ENCODE measurements at places on chromosomes 6 and 20.
A peak's percentile ranks its signal among the peaks of the same experiment; 100 is the strongest.

DNA sequence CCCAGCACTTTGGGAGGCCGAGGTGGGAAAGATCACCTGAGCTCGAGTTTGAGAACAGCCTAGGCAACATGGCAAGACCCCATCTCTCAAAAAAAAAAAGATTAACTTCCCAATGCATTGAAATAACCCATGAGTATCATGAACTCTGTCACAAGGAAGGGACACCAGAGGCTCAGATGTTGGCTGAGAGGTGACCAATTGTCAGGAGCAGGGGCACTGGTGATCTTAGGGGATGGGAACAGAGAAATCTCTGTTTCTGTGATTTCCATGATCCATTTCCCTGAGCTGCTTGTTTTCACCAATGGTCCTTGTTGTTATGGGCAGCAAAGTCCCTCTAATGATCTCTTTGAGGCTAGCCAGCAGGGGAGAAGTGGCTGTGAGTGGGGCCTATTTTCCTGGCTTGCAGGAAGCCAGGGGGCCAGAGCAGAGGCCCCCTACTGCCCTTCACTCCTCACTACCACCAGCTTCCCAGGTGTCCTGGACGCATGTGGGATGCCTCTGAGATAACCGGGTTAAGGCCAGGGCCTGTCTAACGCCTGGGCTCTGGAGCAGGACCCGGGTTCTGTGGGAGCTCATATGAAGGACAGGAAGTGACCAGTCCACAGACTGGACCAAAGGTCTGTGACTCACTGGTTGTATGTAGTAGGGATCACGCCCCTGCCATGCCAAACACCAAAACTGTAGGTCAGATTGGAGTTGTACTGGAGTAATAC is 54.4 kb downstream of the PCNA start:
- no peak for DNase-seq

GRCh38 chr20:41177636-41178035 is 40.3 kb downstream of the PLCG1 start:
- DNase-seq: no peak

GRCh38 chr20:11702721-11703518 is 214.8 kb upstream of the BTBD3 start:
- no peak for DNase-seq

GRCh38 chr6:153131037-153131981 is at the start of gene RGS17:
TSS of gene RGS17 (minus strand) at chr6:153131282. CDS start at chr6:153044018, 87,264 bp downstream.
- DNase-seq: peak; percentile 71

DNA sequence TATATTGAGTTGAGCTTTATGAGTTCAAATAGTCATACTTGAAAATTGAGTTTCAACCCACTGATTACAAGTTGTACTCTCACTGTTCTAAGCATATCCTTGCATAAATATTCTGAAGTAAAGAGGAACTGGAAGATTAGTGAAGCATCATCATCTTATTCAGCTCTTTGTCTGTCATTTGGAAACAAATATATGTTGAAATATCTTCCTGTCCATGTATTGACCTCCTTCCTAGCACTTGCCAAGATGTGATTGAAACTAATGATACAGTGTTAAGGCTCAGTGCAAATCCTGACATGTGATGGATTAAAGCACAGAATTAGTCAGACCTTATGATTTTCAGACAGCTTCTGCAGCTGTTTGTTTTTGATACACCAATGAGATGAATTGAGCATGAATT is 434.3 kb downstream of the TBC1D32 start:
- no peak for DNase-seq

GRCh38 chr6:143575901-143576426 is 64.4 kb upstream of the FUCA2 start:
- no peak for DNase-seq

GRCh38 chr6:20540683-20541082 is 6.4 kb downstream of the CDKAL1 start:
- no peak for DNase-seq

DNA sequence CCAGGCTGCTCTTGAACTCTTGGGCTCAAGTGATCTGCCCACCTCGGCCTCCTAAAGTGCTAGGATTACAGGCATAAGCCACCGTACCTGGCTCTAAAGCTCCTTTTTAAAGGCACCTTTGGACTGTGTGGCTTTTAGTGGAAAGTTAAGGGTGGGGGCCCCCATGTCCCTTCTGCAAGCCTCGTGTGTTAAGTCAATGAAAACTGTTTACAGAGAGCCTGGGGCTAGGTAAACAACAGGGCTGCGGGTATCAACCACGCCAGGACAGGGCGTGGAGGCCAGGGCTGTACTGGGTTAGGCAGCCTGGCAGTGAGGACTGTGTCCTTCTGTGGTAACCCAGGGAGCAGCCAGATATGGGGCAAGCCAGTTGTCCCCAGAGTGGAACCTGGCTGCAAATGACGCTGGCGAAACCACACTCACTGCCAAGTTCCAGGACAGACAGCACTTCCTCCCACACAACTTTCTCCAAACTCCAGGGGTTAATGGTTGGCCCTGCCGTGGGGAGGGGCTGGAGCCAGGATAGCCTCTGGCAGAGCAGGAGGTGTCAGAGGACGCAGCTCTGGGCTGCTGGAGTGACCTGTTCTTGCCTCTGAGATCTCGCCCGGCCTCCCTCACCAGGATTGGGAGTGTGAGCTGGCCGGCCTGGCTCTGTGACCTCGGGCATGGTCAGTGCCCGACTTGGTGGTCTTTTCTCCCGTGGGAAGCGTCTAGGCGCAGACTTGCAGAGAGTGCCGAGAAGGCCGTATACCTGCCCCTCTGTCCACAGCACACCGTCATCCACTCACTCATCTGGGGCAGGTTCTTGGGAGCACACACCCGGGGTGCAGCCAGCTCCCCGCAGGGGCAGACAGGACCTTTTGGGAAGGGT is 3.2 kb downstream of the SLC17A9 start:
- no peak for DNase-seq

GRCh38 chr20:59024111-59024530 is 4.9 kb downstream of the TUBB1 start:
- no peak for DNase-seq

DNA sequence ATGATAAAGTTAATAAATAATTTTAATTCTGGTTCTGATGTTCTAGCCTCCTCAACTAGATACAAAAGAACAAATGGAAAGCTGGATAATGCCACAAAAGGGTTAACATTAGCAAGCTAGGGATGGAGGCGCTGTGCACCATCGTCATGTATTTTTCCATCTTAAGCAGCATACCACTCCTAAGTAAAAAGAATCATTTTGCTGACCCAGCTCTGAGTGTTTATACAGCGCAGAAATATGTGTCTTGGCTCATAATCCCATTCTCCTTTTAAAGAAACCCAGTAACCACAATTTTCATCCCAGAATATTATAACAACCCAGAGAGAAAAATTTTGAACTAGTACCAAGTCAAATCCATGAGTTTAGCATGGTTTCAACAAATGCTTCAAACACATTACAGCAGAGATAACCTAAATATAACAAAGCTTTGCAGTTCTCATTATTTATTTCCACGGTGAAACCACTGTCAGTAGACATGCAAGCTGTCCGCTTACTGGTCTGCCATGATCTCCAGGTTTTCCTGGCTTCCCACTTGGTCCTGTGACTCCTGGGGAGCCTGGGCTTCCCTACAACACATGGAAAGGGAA is 111.1 kb downstream of the COL12A1 start:
- no peak for DNase-seq
